Thyroid gland (tissue), 4 donors: ENCODE measurements at places on chromosomes 5 and 9.

GRCh38 chr9:71647094-71647591 lies 121.2 kb downstream of the CEMIP2 start:
- peak; percentile 29 for DNase-seq
- no peaks in the 10 kb centered on the region for H3K4me1 ChIP-seq
- H3K36me3 ChIP-seq: no peaks in the 10 kb centered on the region

DNA sequence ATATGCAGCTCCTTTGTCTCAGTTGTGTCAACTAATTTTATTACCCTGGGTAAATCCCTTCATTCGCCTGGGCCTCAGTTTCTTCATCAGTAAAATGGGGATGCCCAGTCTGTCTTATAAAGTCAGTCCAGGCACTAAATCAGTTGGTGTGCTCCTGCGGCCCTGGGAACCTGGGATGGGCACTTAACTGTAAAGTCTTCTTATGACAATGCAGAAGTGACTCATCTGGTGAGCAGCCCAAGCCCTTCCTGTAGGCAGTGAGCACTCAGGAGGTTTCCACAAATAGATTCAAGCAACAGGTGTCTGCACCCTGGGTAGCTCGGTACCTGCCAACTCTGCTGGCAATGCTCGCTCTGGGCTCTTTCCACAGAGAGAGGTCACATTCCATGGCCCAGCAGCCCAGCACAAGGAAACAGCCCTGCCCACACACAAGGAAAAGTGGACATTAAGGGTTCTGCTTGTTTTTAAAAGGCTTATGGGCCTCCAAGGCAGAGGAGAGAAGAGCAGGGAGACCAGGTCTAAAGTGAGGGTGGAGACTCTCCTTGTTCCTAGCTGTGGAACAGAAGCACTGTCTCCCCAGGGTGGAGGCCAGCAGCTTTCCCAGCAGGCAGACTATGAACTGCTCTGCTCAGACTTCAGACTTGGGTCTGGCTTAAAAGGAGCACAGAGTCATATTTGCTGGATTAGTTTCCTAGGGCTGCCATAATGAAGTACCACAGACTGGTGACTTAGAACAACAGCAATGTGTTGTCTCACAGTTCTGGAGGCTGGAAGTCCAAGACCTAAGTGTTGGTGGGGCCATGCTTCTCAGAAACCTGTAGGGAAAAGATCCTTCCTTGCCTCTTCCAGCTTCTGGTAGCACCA lies 89.7 kb upstream of the ADRA1B start:
- H3K4me3 ChIP-seq: no peak overlapping the region
- H3K27ac ChIP-seq: peak overlapping the region; percentile 74
- peak; percentile 82 for DNase-seq
- H3K36me3 ChIP-seq: no peaks in the 10 kb centered on the region
- no peaks in the 10 kb centered on the region for H3K27me3 ChIP-seq

GRCh38 chr5:169168280-169168679 lies 132.7 kb downstream of the SLIT3 start:
- no peaks in the 10 kb centered on the region for H3K4me1 ChIP-seq
- H3K36me3 ChIP-seq: no peaks in the 10 kb centered on the region

GRCh38 chr9:122498883-122499288 lies 11.7 kb upstream of the OR1J2 start:
- no peak for DNase-seq
- no peaks in the 10 kb centered on the region for H3K27me3 ChIP-seq
- H3K27ac ChIP-seq: no peak overlapping the region
- H3K4me3 ChIP-seq: no peak overlapping the region
- peaks cover 14% of the 10 kb centered on the region for H3K4me1 ChIP-seq

DNA sequence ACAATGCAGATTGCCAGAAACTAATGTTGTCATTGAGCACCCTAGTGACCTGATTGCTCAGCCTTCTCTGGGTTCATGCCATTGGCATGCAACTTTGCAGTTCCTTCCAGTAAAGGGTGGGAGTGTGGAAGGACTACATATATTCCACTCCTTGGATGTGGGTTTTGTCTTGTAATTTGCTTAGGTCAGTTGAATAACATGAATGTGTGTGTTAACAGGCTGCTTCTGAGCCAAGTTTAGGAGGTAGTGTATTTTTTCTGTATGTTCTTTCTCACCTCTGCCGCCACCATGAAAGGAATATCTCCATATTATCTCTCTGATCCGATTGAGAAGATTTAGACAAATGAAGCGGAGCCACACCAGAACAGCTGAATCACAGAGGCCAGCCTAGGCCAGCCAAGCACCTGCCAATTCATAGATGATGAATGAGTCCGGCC lies 1929.6 kb upstream of the CDH6 start:
- no peaks in the 10 kb centered on the region for H3K4me1 ChIP-seq
- no peak overlapping the region for H3K27ac ChIP-seq
- H3K36me3 ChIP-seq: no peaks in the 10 kb centered on the region
- DNase-seq: no peak
- no peaks in the 10 kb centered on the region for H3K27me3 ChIP-seq

DNA sequence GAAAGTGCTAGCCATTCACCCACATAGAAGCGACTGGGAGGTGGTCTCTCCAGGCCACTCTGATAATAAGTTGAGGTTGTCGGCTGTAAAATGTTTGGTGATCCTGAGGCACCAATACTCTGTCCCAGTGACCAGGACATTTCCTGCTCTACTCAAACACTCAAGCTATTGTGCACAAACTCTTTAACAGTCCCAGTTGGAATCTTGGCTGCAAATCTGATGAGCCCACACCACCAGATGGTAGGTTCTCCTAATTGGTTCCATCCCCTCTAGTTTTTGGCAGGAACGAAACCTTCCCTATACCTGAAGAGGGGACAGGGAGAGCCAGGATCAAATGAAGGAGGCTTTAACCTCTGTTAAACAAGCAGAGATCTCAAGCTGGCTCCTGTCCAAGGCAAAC lies 14.3 kb downstream of the GRIA1 start:
- no peak overlapping the region for H3K27ac ChIP-seq
- H3K27me3 ChIP-seq: no peaks in the 10 kb centered on the region
- no peaks in the 10 kb centered on the region for H3K4me1 ChIP-seq
- DNase-seq: no peak

- DNase-seq: no peak
- H3K27me3 ChIP-seq: no peaks in the 10 kb centered on the region
- no peak overlapping the region for H3K4me3 ChIP-seq
- peaks cover 47% of the 10 kb centered on the region for H3K4me1 ChIP-seq
- no peaks in the 10 kb centered on the region for H3K36me3 ChIP-seq
Observed at GRCh38 chr9:97774673-97775072, 77.5 kb upstream of the XPA start.

DNA sequence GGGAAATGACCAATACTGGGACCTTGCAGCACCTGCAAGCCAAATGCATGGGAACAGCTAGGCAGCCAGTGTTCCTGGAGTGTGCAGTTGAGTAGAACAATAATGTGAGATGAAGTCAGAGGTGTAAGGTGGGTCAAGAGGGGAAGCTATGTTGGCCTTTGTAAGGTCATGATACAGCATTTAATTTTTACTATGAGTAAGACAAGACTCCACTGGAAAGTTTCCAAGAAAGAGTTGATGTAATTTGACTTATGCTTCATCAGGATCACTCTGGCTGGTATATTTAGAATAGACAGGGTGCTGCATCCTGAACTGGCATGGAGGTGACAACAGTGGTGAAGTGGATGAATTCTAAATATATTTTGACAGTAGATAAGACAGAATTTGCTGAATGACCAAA lies 744.8 kb downstream of the KCTD16 start:
- H3K4me3 ChIP-seq: no peak overlapping the region
- H3K27me3 ChIP-seq: no peaks in the 10 kb centered on the region
- H3K27ac ChIP-seq: no peak overlapping the region
- no peak for DNase-seq
- H3K36me3 ChIP-seq: no peaks in the 10 kb centered on the region

DNA sequence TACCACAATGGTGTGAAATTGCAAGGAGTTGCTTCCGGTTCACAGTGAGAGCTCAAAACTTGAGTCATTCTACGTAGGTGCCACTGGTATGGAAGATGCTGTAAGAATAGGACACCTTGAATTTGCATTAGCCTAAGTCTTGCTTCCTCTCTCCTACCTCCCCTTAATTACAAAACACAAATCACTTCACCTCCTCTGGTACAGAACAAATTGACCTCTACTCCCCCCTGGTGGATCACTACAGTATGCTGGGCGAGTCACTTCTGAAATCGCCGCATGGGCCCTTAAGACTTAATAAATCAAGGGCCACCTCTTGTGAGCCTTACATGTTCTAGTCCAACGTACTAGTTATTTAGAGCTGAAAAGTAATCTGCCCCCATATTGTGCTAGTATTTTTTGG lies 145.3 kb upstream of the SMARCA2 start:
- DNase-seq: peak; percentile 3
- no peaks in the 10 kb centered on the region for H3K36me3 ChIP-seq
- no peaks in the 10 kb centered on the region for H3K27me3 ChIP-seq
- H3K4me1 ChIP-seq: no peaks in the 10 kb centered on the region
